ENCODE measurements at places on chromosomes 7 and 10.

DNA sequence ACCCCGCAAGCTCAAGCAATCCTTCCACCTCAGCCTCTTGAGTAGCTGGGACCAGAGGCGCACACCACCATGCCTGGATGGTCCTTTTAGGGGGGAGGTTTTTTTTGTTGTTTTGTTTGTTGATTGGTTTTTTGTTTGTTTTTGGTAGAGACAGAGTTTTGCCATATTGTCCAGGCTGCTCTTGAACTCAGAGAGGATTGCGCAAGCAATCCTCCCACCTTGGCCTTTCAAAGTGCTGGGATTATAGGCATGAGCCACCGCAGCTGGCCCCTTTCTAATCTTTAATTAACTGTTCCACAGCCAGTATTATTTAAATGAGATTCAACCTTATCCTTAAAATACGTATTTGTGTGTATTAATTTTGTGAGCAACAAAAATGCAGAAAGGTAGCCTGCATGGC, 65.8 kb downstream of the SLC13A1 start:
- DNase-seq = no peak

DNA sequence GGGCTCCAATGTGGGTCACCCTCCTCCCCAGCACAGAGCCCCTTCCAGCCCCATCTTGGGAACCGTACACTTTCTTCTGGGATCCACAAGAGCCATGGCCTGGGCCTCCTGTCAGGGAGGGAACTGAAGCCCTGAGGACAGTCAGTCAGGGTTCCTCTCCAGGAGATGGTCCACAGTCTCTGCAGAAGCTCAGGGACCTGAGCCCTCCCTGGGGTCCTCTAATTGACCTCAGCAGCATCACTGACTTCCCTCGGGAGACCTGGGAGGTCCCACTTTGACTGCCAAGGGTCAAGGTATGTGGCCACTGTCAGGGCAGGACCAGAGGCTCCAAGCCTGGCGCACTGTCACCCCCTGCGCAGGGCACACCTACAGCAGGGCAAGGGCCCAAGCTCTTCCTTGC, 32.3 kb downstream of the NOD1 start:
- DNase-seq = no peak

GRCh38 chr10:100987685-100988049, 324 bp downstream of the TWNK start:
- no peak for DNase-seq

DNA sequence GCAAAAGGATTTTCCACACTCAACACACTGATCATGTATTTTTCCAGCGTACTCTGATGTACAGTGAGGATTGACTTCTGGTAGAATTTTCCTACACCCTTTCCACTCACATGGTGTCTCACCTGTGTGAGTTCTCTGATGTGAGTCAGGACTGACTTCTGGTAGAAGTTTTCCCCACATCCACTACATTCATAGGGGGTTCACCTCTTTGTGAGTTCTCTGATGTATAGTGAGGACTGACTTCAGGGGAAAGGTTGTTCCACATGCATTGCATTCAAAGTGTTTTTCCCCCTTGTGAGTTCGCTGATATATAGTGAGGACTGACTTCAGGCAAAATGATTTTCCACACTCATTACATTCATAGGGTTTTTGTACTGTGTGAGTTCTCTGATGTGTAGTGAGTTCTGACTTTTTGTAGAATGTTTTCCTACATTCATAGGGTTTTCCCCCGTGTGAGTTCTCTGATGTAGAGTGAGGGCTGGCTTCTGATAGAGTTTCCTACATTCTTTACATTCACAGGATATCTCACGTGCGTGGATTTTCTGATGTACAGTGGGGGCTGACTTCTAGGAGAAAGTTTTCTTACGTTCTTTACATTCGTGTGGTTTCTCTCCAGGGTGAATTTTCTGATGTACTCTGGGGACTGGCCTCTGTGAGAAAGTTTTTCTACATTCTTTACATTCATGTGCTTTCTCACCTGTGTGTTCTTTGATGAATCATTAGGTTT, 146.5 kb downstream of the GLRX3 start:
- no peak for DNase-seq

DNA sequence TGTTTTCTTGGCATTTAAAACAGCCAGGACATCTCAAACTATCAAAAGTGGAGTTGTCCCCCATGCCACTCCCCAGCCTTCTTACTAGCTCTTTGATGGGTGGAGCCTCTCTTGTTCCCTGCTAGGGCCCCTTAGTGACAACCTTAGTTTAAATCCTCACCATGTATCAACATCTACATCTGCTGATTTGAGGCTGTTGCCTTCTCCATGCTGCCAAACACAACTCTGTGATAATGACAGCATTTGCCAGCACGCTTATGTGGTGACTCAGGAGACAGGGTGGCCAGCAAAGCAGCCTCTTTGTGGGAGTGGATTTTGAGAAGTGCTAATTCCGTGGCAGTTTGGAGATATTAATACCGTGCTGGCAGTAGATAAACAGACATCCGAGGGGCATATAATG, 145.4 kb downstream of the LRRC4 start:
- DNase-seq = no peak

DNA sequence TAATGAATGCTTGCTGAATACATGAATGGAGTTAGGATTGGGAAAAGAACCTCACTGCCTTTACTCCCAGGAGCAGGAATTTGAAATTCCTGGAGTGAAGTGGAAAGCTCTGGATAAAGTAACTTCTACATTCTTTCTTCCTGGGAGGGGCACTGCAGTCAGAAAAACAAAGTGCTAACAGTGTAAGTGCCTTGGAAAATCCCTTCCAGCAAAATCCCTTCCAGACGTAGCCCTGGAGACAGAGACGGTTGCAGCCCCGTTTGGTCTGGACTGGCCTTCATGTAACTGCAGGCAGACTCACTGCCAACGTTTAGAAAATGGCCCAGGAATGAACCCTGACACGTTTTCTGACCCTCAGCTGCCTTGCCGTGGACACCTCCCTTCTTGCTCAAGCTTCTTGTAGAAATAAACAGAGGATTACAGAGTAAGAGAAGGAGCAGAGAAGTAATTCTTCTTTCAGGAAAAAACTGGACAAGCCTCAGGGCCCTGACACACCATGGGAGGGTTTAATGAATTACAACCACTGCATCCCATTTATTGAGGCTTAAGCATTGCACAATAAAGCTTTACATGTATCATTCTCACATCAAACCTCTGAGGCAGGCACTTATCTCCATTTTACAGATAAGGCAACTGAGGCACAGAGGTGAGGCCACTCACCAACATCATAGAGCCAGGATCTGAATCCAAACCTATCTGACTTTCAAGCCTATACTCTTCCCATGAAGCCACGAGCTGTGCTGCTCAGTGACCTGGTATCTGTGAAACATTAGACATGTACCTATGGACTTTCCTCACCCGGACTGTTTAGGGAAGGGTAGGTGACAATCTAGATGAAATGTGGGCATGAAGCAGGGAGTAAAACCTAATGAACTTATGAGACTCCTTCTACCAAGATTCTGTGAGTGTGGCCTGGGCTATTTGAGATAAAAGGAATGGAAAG, 7.8 kb downstream of the ITPRIP start:
- no peak for DNase-seq

Data from stimulated activated CD8-positive, alpha-beta memory T cell treated with anti-CD3 and anti-CD28 coated beads, Interleukin-12 subunit alpha, Interleukin-12 subunit beta, amount 100 ng/mL, for 4 hours (primary cell).